ENCODE measurements at places on chromosomes 12 and 14. TPM values are rescaled to one million over a fixed set of nuclear protein-coding genes. Genes with fewer than 3 reads are reported as not detected.

GRCh38 chr14:60757567-60758002 lies 23.0 kb downstream of the MNAT1 start:
- no peak for DNase-seq

DNA sequence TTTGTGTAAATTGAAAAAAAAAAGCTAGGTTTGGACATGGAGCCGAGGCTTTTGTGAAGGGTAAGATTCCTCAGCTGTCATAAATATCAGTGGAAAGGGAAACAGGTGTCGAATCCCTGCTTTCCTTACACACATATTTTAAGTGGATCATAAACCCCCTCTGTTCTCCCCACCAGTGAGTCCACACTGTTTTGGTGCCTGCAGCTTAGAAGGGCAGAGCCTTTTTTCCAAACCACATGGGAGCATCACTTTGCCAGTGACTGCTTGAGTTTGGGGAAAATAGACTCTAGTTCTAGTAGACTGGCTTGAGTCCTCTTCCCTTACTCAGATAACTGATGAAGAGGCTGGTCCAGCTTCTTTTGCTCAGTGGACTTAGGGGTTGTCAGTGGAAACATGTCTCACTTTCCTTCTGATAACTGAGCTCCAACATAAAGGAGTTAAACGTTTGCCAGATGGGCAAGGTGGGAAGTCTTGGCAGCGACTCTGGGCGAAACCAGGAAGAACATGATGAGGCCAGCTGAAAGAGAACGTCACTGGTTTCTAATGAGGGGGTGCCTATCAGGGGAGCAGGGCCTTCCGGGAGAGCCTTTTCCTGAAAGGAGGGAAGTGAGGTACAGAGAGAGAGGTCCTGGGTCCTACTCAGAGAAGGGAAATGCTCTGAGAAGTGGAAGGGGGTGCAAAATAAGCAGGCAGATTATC lies 168.1 kb upstream of the PARP11 start:
- no peak for DNase-seq

Gene EIF2S3B
- 0.66 TPM for total RNA-seq

GRCh38 chr12:59066445-59066844 lies 146.1 kb upstream of the LRIG3 start:
- no peak for DNase-seq

Gene A2M
- 271 TPM for total RNA-seq

DNA sequence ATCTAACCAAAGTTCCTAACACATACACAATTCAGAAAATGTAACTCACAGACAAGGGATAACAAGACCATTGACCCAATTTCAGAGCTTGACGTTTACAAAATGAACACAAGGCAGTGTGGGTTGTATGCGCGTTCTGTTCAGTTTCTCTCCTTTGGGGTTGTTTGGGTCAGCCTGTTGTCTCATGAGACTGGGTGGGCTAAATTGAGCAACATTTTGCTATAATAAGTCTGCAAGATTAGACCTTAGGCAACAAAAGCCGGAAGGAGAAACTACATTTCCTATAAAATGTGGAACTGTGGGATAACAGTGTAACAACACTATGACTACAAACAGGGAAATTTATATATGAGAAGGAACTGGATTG lies 18.8 kb upstream of the LTA4H start:
- DNase-seq, result no peak

Gene WASHC3
- total RNA-seq, result 115 TPM

DNA sequence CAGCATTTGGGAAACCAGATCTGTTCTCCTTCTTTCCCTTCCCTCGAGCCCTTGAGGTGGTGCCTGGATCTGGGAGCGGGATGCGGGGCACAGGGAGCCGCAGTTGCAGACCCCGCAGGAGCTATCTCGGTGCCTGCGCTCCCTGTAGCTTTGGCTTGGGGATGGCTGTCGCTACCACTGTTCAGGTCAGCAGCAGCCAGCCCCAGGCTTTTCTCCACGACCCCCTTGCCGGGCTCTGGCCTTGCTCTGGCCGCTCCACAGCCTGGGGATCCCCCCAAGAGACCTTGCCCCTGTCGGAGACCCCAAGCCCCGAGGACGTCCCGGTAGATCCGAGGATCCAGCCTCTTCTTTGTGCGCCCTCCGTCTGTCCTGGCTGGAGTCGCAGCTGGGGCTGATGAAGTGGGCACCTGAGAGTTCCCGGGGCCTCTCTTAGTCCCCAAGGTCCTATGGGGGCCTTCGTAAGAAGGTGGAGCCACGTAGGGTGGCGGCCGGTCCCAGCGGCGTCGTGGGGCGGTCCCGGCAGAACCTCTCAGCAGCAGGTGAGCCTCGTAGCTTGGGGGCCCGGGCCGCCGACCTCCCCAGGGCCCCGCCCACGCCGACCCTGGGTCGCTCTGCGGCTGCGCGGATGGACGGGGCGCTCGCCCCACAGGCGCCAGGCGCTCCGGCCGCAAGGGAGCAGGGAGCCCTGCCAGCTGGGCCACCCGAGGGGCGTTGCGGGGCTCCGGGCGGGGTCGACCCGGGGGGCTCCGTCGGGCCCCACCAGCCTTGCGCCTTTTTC lies 1.3 kb downstream of the DDN start:
- DNase-seq, result no peak

- no peak for DNase-seq
These were observed 82.3 kb downstream of the CHGA start for GRCh38 chr14:93005135-93005813.

Gene SRRM4
- total RNA-seq, result under 0.01 TPM

DNA sequence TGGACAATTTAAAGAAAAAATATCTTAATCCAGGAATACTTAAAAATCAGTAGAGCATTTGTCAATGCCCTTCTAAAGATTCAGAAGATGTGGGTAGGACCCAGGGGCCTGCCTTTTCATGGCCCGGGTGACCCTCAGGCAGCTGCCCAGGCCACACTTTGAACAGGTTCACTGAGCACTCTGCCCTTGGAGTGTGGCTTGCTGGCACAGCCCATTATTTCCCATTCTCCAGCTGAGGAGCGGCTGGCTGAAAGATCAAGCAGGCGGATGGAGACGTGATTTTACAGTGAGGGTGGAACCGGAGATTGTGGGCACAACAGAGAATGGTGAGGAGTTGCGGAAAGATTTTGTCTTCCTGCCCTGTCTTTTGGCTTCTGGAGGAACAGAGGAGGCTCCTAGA lies 7.1 kb upstream of the PRPH start:
- DNase-seq, result peak; percentile 53

DNA sequence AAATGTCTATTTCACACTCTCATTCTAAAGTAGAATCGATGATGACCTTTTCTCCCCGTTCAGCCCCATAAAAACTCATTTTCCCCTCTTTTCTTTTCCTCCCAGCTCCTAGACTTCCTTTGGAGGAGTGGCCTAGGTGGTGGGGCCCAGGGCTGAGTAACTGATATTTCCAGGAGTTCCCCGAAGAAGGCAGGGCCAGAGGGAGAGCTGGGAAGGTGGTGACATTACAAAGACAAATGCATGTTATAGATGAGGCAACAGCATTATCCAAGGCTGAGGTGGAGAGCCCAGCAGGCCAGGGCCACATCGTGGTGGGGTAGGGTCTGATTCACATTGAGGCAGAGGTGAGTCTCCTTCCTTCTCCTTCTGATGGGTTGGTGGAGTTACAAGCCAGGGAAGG lies 22.2 kb upstream of the HDAC7 start:
- no peak for DNase-seq

DNA sequence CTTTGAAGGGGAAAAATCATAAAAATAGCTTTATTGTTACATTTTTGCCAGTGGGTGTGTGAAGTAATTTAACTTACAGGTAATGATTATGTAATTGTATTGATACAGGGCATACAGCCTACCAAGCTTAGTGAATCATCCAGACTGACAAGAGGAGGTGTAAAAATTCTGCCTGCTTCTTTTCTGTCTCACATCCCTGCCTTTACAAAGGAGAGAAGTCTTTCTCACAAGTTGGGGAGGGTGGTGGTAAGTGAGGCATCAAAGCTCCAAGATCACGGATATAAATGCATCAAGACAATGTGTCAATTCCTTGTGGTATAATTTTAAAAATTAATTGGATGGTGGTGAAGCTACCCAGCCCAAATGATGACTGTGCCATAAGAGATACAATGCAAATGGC lies 39.0 kb upstream of the G2E3 start:
- no peak for DNase-seq

Gene KCNK10
- total RNA-seq, result 0.14 TPM

GRCh38 chr12:97005646-97006045 lies 98.6 kb downstream of the NEDD1 start:
- no peak for DNase-seq

GRCh38 chr12:123057513-123058265 lies 77.2 kb downstream of the ARL6IP4 start:
- DNase-seq, result no peak

DNA sequence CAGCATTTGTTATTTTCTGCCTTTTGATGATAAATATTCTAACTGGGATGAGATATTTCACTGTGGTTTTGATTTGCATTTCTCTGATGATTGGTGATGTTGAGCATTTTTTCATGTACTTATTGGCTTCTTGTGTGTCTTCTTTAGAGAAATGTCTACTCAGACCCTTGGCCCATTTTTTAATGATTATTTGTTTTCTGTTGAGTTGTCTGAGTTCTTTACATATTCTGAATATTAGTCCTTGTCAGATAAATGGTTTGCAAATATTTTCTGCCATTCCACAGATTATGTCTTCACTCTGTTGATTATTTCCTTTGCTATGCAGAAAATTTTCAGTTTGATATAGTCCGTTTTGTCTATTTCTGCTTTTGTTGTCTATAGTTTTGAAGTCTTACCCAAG lies 317.0 kb downstream of the CEP128 start:
- no peak for DNase-seq

GRCh38 chr12:126538888-126539287 lies 1473.7 kb downstream of the AACS start:
- DNase-seq, result no peak

DNA sequence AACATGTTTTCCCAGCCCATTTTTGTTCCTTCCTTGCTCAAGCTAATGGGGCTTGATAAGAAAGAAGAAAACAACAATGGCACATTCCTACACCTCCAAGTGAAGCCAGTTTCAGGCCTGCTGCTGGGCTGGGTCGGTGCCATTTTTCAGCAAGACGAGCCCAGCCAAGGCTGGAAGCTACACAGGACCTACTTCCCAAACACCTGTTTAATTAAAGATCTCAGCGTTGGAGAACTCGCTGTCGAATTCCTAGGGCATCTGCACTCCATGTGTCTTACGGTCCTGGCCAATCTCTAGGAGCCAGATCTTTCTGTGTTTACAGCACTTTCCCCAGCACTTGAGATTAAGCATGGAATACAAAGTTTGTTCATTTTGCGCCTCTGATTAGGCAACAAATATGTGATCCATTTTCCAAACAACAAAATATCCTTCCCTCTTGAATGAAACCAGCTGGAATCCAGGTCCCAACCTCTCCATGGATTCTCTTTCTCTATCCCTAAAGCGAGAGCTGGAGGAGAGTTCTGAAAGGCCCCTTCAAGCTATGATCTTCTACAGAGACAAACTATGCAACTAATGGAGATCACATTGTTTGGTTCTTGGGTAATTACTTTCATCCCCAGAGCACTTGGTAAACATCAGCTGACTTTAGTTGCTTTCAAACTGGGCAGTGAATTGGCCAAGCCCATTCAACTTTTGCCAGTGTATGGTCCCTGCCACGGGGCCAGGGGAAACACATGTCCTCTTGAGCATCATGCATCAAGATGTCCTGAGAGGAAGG lies 34.3 kb upstream of the TC2N start:
- peak; percentile 90 for DNase-seq
